ENCODE measurements at places on chromosomes 7 and 10. TPM values are rescaled to one million over a fixed set of nuclear protein-coding genes. Genes with fewer than 3 reads are reported as not detected.

PON3 gene
- not detected for total RNA-seq

COMTD1 gene
- 34.8 TPM for total RNA-seq

CUEDC2 gene
- 64.4 TPM for total RNA-seq

PILRB gene
- 30.5 TPM for total RNA-seq

SSC4D gene
- 0.62 TPM for total RNA-seq

TBL2 gene
- total RNA-seq = 21.5 TPM

C10orf67 gene
- 3.2 TPM for total RNA-seq

Measured in activated naive CD4-positive, alpha-beta T cell treated with anti-CD3 and anti-CD28 coated beads for 36 hours (primary cell).